ENCODE measurements at places on chromosomes 6 and 20. TPM values are rescaled to one million over a fixed set of nuclear protein-coding genes. Genes with fewer than 3 reads are reported as not detected.
A peak's percentile ranks its signal among the peaks of the same experiment; 100 is the strongest.

DNA sequence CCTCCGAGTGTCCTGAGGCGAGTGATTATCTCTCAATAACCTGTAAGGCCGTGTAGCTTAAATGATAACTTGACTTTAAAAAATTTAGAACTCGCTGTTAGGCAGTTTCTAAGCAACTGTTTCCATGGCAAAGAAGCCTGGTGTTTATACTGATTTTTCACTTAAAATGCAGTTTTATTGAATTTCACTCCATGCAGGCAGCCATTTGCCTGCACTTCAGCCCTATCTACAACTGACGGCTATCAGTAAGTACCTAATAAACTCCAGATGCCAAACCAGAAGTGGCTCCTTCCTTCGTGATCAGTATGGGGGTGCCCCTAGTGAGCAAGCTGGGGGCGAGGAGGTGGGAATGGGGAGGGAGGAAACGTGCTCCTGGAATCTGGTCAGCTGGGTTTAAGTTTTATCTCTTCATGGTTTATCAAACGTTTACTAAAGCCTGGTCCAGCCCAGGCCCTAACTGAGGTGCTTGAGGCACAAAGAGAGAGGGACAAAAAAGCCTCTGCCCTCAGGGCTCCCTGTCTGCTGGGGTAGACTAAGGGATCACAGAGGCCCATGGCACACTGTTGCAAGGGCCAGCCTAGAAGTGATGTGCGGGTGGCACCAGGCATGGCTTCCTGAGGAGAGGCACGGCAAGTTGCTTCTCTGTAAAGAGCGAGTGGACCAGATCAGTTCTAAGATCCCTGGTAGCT is 45.5 kb downstream of the TTI1 start:
- DNase-seq = no peak

- DNase-seq = no peak
Observed at GRCh38 chr6:151325075-151326050, 66.0 kb downstream of the ZBTB2 start.

DNA sequence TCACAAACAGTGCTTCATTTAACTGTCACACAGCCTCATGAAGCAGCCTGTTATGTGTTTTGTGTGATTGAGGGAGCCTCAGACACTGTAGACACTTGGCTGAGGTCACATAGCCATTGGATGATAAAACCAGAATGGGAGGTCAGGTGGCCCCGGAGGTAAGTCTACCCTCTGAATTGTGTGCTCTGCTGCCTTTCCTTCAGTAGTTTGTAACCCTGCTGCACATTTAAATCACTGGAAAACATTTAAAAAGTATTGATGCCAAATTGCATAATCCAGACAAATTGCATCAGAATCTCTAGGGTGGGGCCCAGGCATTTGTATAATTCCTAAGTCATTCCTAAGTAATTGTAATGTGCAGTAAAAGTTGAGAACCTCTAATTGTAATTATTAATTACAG is 85.2 kb upstream of the ECI2 start:
- no peak for DNase-seq

- DNase-seq = no peak
Observed at GRCh38 chr6:80325742-80326141, 219.3 kb downstream of the BCKDHB start.

- no peak for DNase-seq
Observed at GRCh38 chr6:37669306-37669705, 28.4 kb downstream of the MDGA1 start.

GRCh38 chr6:79422666-79423065 is 114.6 kb downstream of the LCA5 start:
- DNase-seq = no peak

- DNase-seq = no peak
Observed at GRCh38 chr6:42182101-42182500, 8.9 kb downstream of the GUCA1A start.

- no peak for DNase-seq
Observed at GRCh38 chr6:149053848-149054558, 263.5 kb upstream of the TAB2 start.

GRCh38 chr20:38078084-38078483 is 44.5 kb downstream of the RPRD1B start:
- no peak for DNase-seq

DNA sequence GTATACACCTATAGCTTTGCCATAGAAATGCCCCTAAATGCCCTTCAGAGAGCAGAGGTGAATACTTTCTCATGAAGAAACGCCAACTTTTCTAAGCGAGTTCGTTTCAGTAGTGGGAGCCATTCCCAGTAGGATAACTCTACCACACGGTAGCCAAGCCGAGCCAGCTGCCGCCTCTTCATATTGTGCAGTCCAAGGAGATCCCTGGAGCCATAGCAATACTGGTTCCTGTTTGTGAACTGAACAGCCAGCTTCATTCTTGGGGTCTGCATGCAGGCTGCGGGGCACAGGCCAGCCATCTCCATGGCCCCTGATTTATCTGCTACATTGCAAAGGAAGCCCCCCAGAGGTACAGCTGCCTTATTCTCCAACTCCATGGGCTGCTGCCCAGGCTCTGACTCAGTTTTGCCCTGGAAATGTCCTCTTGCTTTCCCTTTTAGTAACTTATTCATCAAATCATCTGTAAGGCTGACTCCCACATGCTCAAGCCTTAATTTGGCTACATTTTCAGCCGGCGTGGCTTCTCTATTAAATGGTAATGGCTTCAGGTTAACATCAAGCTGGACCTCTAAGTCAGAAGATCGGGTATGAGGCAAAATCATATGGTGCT is 12.8 kb downstream of the FASTKD5 start:
- no peak for DNase-seq

GRCh38 chr6:157150076-157150475 is 173.2 kb downstream of the TMEM242 start:
- DNase-seq = no peak

DNA sequence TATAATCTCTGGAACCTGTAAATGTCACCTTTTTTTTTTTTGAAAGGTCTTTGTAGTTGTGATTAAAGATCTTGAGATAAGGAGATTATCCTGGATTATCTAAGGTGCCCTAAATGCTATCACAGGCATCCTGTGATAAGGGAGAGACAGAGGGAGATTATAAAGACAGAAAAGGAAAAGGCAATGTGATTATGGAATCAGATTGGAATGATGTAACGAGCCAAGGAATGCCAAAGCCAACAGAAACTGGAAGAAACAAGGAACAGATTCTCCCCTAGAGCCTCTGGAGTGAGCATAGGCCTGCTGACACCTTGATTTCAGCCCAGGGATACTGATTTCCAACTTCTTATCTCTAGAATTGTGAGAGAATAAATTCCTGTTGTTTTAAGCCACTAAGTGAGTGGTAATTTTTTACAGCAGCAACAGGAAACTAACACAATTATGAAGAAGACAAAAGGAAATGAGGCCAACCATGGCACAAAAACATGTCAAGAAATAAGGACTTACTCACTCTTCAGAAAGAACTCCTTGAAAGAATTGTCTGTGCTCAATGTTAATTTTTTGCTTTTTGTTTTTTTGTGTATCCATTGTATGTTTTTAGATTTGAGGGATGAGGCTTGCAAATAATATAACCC is 82.7 kb downstream of the CFAP61 start:
- no peak for DNase-seq

DNA sequence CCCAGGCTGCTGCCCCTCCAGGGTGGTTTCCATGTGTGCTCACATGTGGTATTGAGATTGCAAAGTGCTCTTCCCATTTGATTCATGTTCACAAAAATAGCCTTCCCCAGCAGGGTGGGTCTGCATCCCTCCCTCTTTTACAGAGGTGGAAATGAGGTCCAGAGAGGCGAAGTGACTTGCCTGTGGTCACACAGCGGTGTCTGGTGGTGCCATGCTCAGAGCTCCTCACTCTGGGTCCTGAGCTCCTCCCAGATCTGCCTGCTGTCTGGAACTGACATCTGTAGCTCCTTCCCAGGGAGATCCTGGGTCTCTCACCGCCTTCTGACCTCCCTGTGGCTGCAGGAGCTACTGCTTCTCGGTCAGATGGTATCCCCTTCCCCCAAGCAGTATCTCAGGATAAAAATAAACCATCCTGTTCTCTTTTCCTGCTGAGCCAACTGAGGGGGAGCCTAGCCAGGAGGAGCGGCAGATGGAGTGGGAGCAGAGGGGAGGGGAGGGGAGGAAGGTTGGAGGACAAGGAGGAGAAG is 11.9 kb downstream of the CD40 start:
- DNase-seq = peak; percentile 38

DNA sequence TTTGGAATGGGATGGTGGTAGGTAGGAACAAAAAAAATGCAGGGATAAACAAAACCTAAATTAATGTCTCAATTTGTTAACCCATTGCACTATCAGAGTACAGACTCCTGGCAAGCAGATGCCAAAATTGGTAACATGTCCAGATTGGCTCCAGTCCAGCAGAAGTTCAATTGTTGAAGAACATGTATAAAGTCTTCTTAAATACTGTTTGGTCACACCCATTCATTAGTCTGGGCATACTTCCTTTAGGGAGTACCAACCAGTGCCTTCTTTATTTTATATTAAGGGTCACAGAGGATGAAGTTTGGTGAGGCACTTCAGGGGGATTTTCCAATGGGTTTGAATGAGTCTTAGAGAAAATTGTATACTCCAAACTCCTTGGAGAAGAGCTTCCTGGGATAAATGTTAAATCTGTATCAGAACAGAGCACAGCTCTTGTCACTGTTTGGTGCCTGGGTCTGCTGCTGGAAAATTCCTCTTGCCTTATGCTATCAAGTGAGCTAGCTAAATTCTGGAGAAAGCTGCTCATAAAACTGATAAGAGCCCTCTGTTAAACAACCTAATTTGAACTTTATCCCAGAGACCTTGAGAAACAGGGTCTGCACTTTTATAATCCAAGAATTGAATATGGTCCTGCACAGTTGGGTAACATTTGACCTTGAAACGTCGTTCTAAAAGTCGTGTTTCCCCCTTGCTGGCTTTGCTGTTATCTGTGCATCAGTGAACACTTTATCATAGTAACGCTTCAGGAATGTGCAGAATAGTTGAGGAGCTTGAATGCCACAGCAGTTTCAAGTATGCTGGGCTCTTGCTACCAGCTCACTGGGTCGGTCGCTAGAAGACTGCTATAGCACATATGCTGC is 334.1 kb upstream of the CITED2 start:
- DNase-seq = no peak

GRCh38 chr20:38789503-38790199 is 15.8 kb upstream of the PPP1R16B start:
- no peak for DNase-seq

- DNase-seq = no peak
Observed at GRCh38 chr6:169752074-169752623, 727 bp downstream of the ERMARD start.

- no peak for DNase-seq
Observed at GRCh38 chr6:160861824-160862223, 129.7 kb upstream of the MAP3K4 start.

- no peak for DNase-seq
Observed at GRCh38 chr20:62422636-62423325, 4.6 kb downstream of the RBBP8NL start.

DNA sequence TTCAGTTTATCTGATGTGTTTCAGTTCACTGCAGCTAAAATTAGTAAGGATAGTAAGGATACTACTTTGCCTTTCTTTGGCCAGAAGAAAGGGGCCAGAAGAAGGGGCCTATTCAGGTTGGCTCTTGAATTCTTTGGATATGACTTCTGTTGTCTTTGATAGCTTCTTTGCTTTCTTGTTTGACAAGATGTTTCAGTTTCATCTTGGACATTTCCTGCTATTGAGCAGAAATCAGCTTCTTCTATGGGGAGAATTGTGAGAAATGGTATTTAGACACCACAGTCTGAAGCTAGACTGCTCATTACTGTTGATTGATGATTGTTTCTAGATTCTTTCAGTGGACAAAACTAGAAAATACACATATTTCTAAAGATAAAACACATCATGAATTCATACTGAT is 23.2 kb downstream of the L3MBTL3 start:
- no peak for DNase-seq

GRCh38 chr6:110476046-110476849 is at the start of gene SLC22A16:
SLC22A16 (minus strand) TSS chr6:110476613; CDS start chr6:110476574, 39 bp downstream.
- DNase-seq = no peak

DNA sequence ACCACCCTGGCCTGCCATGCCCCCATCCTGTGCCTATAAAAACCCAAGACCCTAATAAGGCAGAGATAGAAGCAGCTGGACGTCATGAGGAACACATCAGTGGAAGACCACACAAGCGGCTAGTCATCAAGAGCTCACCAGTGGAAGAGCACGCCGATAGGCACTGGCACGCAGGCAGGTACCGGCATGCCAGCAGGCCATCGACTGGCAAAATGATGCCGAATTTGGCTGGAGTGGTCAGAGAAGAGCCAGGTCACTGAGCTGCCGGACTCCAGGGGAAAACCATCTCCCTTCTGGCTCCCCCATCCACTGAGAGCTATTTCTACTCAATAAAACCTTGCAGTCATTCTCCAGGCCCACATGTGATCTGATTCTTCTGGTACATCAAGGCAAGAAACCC is 227.6 kb upstream of the EXOC2 start:
- DNase-seq = no peak

DNA sequence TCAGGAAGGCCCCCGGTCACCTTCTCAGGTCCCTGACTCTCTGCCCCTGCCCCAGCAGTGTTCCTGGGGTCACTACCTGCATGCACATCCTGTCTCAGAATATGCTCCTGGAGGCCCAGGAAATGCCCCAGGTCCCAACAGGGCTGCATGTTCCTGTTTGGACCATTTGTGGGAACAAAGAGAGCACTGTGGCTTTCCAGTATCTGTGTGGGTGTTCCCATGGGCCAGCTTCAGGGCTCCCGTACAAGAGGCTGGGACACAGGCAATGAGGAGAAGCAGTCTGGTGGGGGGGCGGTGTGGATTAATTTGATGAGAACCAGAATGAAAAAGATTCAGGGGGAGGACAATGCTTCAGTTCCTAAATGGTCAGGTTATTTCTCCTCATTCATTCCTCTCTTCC is 61.5 kb upstream of the GGTLC1 start:
- DNase-seq = no peak

DNA sequence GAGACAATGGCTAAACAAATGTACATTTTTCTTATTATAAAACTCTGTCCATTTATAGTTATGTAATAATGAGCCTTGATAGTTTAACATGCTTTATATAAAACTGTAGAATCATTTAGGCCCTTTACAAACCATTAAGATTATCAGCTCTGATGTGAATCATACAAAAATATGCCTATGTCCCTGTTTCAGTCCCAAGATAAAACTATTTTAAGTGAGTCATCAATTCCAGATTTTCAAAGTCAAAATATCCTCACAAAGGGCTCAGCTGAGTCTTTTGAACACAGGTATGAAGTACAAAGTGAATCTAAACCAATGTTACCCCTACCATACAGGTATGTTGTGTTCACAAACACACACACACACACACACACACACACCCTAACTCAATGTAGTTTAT is 88.0 kb downstream of the PTPRK start:
- no peak for DNase-seq

PRKN gene
- total RNA-seq = 5.1 TPM

GJA1 gene
- total RNA-seq = 194 TPM

TSPO2 gene
- total RNA-seq = not detected

CDH26 gene
- not detected for total RNA-seq

RPN2 gene
- 194 TPM for total RNA-seq

FGD2 gene
- not detected for total RNA-seq

TMEM217 gene
- total RNA-seq = 1.8 TPM

SLC17A4 gene
- not detected for total RNA-seq

RIMS1 gene
- total RNA-seq = 5.7 TPM

BMP5 gene
- not detected for total RNA-seq

RAET1L gene
- not detected for total RNA-seq

CRISP2 gene
- total RNA-seq = not detected

FOXQ1 gene
- 0.15 TPM for total RNA-seq

PRPH2 gene
- not detected for total RNA-seq
